ENCODE measurements at places on chromosomes 16 and 17. TPM values are rescaled to one million over a fixed set of nuclear protein-coding genes. Genes with fewer than 3 reads are reported as not detected.

Gene PNMT
- 1.7 TPM for polyA plus RNA-seq

DNA sequence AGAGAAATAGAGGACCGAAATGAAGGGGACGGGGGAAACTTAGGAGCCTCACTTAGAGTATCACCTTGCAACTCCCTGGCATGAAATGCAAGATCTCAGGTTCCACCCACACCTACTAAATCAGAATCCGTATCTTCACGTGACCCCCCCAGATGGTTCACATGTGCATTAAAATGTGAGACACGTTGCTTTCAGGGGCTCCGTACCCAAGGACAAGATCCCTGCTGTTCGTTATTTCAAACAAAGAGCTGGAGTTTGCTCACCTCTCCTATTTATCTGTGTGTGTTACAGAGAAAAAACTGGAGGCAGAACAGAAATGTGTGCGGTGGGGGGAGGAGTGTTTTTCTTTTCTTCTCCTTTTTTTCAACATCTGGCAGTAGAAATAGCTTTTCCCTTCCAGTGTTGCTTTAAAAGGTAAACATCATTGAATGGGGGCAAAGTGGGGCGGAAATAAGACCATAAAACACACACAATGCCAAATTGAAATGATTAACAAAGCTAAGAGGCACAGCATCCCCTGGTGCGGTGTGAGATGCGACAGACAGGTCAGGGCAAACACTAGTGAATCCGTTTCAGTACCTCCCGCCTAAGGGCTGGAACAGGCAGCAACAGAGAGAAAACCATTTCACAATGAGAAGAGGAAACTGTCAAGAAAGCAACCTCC, 145.4 kb downstream of the SOX9 start:
- peak; percentile 17 for DNase-seq

DNA sequence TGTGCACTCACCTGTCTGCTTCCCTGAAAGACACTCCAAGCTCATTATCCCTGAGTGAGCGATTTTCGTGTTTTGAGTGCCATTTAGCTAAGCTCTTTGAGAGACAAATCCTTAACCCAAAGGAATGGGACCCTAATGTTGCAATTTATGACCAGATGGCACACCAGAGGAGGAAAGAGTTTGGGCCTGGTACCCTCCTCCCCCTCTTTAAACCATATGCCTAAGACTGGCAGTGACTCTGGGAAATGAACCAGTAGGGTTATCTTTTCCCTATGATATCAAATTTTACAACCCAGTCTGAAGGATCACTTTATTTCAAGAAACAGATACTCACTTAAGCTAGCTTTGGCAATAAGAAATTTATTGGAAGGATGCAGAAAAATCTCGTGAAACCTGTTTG, 550.4 kb downstream of the TOX3 start:
- DNase-seq: no peak

DNA sequence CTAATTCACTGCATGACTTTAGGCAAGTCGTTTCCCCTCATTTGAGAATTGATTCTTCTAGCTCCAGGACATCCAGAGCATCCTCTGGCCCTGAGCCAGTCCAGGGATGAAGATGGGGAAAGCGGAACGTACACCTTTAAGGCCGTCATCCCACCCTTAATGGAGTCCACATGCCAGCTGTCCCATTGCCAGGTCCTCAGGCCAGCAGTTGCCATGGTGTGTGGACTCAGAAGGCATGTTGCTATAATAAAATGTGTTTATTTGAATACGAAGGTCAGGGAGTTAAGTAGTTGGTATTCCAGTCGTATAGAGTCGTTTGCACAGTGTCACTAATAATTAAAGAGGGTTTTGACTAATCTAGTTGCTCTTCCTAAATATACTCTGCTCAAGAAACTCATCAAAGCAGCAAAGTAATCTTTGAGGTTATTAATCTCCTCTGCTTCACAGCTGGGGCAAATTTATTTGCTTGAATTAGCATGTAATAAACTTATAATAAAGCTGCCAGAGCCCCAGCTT, 30.4 kb downstream of the CCDC182 start:
- no peak for DNase-seq

Gene TMEM235
- polyA plus RNA-seq: not detected

- DNase-seq: no peak
Observed at GRCh38 chr16:528111-529011, 849 bp downstream of the CAPN15 start.

Gene CD300LF
- 0.23 TPM for polyA plus RNA-seq

DNA sequence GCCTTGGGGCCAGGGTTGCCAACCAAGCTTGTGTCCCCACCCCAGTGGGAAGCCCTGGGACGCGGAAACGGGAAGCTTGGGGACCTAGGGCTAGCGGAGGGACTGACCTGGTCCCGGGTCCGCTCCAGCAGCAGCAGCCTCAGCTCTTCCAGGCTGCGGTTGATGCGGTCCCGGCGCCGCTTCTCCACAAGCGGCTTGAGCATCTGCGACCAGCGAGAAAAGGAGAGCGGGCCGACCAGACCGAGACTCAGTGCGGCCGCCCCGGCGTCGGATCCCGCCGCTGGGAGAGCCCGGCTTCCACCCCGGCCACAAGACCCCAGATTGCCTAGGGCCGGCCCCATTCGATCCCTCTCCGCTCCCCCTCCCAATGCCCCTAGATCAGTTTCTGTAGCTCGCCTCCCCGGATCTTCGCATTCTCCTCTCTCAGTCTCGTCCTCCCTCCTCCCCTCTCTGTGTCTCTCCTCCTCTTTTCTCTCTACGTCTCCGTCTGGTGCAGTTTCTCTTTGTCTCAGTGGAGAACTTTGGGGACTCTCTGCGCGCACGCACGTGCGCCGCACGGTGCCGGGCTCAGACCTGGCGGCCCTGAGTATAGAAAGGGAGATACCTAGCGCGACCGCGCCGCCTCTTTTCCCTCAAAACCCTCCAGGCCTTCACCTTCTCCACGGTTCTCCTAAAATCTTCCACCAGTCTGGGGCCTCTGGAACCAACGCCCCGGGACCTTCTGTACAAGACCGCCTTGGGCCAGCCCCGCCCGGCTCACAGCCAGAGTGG, 797 bp downstream of the HES7 start:
- no peak for DNase-seq

DNA sequence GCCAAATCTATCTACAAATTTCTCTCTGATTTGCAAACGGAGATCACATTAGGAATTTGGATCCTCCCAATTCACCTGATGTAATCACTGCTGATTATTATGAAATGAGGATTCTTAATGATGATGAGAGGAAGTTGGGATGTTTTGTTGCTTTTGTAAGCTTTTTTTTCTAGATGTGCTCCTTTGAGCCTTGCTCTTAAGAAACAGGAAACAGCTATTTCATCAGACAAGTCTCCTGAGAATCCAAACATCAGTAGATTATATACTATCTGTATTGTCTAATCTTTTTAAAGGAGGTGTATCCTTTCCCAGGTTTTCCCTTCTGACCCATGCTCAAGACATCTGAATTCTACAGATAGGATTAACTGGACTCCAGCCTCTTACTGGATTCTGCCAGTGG, 73.3 kb downstream of the KIF2B start:
- DNase-seq: no peak

DNA sequence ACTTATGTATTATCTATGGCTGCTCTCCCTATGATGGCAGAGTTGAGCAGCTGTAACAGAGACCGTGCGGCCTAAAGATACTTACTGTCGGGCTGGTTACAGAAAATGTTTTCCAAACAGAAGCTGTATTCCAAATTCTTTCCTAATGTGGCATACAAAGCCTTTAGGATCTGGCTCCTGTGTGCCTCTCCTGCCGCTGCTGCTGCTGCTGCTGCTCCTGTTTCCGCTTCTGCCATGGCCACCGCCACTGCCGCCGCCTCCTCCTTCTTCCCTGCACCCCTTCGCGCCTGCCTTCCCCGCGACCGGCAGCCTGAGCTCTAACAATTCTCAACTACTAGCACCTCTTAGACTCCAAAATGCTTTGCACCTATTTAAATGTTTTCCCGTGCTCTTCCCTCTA, 263.9 kb upstream of the TBX2 start:
- DNase-seq: no peak
